Frontal cortex (tissue), 4 donors: ENCODE measurements at places on chromosomes 5 and 9.

GRCh38 chr5:33659526-33660169 lies 218.9 kb downstream of the TARS1 start:
- no peak for DNase-seq

DNA sequence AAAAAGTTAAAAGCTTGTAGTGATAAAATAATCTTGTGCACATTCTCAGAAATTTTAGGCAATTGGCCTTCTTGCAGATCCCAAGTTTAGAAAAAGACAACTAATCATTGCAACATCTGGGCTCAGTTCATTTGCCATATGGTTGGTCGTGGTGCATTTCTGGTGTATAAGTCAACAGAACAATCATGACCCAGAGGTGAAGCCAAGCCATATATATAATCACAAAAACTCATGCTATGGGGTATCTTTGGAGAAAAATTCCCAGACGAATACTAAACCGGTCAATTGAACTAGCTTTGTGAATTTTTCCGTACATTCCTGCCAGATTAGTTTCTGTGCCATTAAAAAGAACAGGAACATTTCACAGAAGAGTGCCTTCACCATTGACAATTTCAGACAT lies 50.3 kb downstream of the FYB1 start:
- no peak for DNase-seq

- DNase-seq, result no peak
Observed at GRCh38 chr5:57878301-57878722, 395.7 kb upstream of the ACTBL2 start.

DNA sequence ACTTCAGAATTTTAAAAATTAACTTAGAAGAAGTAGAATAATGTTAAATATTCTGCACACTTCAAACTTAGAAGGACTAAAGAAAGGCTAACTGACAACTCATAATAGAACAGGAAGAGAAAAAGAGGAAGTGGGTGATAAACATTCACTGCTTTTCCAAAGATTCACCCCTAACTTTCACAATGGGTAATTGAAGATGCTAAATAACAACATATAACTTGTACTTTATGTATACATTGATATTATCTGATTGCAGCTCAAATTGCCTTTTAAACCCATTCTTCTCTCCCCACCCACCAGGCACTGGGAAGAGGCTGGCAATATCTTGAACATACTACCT lies 376.6 kb downstream of the EFNA5 start:
- DNase-seq, result no peak

- no peak for DNase-seq
Observed at GRCh38 chr9:87749335-87750035, 23.6 kb downstream of the CTSL start.

DNA sequence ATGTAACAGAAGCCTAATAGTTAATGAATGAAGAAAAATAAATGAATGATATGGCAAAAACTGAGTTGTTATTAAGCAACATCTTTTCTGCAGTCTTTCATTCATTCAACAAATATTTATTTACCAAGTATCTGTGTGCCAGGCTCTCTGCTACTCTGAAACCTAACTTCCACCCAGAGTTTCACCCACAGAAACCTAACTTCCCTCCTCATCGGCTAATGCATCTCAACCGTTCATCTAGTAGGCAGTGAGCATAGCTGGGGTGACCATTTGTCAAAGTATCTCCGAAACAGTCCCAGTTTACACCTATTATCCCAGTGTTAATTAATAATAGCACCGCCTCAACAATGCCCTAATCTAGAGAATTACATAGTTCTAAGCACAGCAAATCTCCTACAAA lies 1.5 kb downstream of the TTC39B start:
- no peak for DNase-seq

- no peak for DNase-seq
Observed at GRCh38 chr5:84724683-84725082, 340.0 kb upstream of the EDIL3 start.

DNA sequence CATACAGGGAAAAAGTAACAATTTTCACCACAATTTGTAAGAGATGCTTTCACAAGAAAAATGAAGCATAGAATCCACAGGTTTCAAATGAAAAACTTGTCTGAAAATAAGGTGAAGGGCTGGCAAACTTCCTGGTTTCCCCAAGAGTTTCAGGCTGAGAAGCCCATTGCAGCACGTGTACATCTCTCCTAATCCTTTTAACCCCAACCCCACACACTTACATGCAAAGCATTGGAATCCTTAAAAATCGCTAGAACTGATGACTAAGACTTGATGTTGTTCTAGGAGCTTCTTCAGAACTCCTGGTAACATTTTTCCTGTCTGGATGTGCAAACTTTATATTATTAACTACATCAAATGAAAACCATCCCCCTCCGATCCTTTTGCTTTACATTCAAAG lies 317.8 kb upstream of the RGMB start:
- DNase-seq, result no peak

- no peak for DNase-seq
Observed at GRCh38 chr5:155504606-155505005, 491.1 kb downstream of the KIF4B start.

DNA sequence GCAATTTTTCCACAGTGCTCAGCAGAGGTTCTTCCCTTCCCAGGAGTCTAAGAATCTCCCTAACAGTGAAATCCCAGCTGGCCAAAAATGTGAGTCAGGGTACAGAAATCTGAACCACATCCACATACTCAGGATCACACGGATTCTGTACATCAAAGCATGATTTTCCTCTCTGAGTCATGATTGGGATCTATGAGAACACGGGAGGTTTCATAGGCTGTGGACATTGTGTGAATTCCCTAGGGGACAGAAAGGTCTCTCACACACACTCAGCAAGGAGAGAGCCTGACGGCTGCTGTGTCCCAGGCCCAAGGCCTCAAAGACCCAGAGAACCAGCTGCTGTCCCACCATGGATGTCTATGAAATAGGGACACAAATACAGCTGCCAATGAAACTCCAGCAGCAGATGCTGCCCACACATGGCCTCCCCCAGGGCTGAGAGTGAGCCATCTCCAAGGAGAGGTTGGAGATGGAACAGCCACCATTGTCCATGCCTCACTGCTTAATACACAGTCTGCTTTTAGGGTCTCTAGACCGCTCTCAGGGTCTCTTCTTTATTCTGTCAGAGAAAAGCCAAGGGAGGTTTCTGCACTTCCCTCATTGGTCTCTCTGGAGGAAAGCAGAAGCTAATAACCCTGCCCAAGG lies 102.7 kb downstream of the ADAMTS12 start:
- no peak for DNase-seq

DNA sequence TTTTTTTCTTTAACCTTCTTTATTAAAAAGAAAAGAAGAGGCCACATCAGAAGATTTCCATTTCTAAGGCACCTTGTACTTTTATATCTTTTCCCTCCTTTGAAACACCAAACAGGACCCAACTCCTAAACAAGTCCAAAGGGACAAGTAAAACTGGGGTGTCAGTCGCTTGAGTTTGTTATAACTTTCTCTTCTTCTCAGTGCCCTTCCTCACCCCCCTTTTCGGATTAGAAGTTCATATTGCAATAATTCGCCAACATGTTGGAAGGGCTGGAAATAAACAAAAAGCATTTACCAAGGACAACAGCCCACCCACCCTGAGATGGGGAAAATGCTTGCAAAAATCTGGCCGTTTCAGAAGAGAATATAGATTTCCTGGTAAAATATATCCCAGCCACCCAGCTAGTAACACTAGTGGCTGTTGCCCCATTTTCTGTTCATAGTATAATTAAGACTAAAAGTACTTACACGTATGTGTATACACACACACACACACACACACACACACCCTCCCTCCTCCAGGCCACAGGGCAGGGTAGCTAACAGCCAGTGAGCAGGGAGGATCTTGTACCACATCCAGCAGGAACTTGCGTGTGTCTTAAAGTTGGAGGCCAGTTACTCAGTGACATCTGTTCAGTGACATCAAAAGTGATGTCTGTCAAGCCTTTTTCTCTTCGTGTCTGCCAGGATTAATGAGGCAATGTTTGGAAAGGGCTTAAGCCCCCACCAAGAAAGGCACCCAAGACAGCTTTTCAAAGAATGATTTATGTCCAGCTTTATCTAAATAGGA lies 149.1 kb upstream of the KLF4 start:
- DNase-seq, result no peak

GRCh38 chr9:546235-546634 lies 295.3 kb upstream of the DMRT1 start:
- no peak for DNase-seq

DNA sequence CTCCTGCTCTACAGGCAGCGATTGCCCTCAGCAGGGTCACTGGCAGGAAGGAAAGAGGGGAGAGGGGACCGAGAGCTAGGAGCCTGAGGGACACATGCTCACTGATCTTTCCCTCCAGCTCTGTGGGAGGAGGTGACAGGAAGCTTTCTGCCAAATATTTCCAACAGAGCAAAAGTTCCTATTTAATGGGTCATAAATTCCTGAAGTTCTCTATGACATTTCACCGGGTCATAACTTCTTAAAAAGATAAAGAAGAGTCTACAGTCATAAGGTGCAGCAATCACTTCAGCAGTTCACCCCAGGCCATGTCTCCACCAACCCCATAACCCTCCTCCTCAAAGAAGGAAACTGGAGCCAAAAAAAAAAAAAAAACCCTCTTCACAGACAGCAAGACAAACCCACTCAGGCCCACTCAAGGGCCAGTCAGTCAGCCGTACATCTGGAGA lies 481.1 kb downstream of the NR2F1-AS1 start:
- no peak for DNase-seq

DNA sequence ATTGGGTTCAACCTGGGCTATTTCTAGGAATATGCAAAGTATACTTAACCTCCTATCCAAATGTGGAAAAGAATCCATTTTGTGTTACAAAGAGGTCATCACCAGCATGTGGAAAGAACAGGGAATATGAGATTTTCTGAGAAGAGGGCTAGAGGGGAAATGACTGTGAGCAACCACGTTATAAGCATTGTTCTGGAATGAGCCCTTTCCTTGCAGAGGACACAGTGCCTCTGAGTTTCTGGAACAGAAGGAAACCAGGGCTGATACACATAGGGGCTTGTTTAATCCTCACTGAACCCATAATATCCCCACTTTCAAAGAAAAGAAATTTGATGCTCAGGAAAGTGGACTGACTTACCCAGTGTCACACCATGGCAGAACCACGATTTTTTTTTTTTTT lies 53.0 kb downstream of the SFXN1 start:
- no peak for DNase-seq

- no peak for DNase-seq
Observed at GRCh38 chr5:19900269-19900668, 87.7 kb downstream of the CDH18 start.

DNA sequence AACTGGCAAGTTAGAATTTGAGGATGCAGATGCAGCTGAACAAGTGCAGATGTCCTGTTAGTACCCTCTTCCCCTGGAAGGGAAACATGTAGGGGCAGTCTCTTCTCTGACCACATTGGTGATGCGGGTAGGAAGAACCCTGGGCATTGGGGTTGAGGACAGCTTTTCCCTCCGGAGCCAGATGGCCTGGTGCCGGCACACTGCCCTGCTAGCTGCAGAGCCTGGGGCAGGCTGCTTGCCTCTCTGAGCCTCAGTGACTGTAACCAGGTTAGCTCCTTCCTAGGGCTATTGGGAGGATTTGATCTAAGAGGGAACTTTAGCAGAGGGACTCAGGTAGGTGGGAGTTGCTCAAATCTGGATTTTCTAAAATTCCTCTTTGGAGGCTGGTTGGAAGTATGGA lies 148.4 kb downstream of the HSPA4 start:
- DNase-seq, result no peak

DNA sequence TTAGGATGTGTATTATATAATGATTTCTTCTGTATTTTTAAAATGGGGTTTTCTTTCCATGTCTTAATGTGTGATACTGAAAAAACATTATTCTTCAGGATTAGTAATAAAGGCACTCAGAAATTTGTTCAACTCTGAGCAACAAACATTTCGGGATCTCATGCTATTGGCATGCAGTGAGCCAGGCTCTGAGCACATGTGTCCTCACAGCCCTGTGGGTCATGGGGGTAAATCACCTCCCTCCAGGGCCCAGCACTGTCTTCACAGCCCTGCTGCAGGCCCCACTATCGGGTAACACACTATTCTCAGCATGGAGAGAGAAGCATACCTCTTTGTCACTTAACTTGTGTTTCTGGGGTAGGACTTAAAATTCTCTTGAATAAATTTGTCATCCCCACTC lies 14.0 kb downstream of the TMEM174 start:
- no peak for DNase-seq

- DNase-seq, result no peak
Observed at GRCh38 chr5:75716715-75717081, 539 bp downstream of the POC5 start.

DNA sequence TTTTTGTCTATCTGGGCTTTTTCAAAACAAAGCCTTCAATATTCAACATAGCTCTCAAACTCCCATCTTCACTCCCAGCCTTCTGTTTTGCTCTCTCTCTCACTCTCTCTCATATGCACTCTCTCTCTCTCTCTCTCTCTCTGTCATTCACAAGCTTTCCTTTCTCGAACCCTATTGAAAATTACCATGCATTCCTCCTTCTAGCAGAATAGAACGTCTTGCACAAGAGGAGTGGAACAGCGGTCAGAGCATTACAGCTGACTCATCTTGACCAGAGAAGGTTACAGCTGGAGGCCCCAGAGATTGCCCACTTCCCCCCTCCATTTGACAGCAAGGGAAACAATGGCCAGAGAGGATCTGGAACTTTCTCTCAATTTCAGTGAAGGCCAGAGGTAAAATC lies 51.0 kb upstream of the LIFR start:
- DNase-seq, result no peak

DNA sequence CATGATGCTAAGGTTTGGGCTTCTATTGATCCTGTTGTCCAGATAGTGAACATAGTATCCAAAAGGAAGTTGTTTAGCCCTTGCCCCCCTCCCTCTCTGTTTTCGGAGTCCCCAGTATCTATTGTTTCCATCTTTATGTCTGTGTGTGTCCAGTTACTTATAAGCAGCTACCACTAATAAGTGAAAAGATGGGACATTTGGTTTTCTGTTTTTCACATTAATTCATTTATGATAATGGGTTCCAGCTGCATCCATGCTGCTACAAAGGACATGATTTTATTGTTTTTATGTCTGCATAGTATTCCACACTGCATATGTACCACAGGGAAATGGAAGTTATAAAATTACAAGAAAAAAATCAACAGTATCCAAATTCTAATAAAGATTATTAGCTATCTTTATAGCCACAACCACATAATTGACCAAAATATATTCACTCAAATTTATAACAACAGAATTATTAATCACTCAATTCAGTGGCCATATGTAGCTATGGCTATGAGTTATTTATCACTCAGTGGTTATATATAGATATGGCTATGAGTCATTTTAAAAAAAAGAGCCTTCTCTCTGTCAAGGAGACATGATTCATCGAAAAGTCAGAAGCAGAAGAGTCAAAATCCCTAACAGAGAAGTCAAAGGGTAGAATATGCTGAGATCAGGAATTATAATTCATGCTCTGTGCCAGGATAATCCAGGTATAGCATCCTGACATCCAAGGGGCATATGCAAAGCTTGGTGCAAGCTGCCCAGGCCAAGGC lies 367.5 kb downstream of the DEPDC1B start:
- DNase-seq, result no peak

GRCh38 chr9:71770170-71770569 lies 1.9 kb upstream of the CEMIP2 start:
- DNase-seq, result no peak

GRCh38 chr5:37859805-37860204 lies 20.0 kb upstream of the GDNF start:
- DNase-seq, result no peak
